ENCODE measurements at places on chromosomes 16 and 17. TPM values are rescaled to one million over a fixed set of nuclear protein-coding genes. Genes with fewer than 3 reads are reported as not detected.

CDC6 gene
- total RNA-seq = 89.1 TPM

TMEM235 gene
- total RNA-seq = not detected

MEFV gene
- total RNA-seq = not detected

CLEC18C gene
- total RNA-seq = 0.20 TPM

SPEM3 gene
- total RNA-seq = not detected
